Activated T-cell treated with anti-CD3 and anti-CD28 coated beads, Interleukin-2, amount 50 U/mL, for 48 hours (primary cell): ENCODE measurements at places on chromosomes 11 and 22.

DNA sequence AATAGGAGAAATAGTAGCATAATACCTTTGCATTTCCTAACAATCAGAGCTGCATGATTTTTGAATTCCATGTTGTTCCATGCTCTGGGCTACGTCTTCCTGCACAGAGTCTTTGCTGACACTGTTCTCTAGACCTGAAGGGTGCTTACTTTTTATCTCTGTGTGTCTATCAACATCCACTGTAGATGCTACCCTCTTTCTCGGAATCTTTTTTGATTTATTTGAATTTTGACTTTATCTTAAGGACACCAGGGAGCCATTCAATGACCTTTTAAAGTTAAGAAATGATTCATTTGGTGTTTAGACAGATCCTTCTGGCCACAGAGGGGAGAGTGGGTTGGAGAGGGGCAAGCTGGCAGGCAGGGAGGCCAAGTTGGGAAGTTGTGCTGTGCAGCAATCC lies 90.1 kb downstream of the LDLRAD3 start:
- no peak for DNase-seq

GRCh38 chr11:128471138-128471661 lies 116.2 kb downstream of the ETS1 start:
- peak; percentile 61 for DNase-seq

GRCh38 chr22:46712288-46712687 lies 25.8 kb downstream of the CERK start:
- no peak for DNase-seq

DNA sequence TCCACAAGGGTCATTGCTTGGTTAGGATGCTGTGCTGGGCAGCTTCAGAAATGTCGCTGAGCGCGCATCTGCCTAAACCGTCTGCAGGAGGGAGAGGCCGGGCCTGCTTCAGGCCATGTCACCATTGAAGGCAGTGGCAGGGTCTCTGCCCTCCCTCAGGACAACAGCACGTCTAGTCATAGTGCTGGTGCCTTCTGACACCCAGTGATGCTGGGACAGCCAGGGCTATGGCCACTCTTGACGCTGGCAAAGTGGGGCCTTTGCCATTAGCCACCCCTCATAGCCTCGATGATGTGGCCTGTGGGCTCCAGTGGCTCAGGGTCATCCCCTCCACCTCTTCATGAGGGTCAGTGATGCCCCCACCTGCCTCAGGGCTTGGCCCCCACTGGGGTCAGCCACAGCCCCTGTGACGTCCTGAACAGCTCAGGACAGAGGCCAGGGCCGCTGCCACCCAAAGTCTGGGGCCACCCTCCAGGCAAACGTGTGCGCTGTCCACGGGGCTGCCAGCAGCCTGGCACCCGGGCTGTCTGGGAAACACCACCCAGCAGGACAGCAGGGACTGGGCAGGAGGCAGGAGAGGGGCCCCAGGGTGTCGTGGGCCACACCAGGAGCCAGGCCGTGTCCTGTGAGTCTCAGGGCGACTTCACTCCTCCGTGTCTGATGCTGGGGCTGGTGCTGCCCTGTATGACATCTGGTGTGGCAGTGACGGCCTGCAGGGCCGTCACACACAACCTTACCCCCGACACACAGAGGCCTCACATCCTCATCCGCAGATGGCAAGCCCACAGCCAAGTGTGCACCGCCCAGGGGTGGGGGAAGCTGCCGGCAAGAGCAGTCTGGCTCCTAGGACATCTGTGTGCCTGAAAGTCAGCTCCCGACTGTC lies 42.5 kb downstream of the CERK start:
- no peak for DNase-seq

DNA sequence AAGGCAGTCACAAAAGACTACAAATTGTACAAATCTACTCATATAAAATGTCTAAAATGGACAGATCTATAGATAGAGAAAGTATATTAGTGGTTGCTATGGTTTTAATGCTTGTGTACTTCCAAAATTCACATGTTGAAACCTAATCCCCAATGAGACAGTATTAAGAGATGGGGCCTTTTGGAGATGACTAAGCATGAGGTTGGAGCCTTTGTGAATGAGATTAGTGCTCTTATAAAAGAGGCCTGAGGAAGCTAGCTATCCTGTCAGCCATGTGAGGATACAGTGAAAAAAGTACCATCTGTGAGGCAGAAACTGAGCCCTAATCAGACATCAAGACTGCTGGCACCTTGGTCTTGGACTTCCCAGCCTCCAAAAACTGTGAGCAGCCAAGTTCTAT lies 82.6 kb downstream of the CYP2R1 start:
- no peak for DNase-seq

GRCh38 chr11:76602431-76602861 lies 68.1 kb downstream of the LRRC32 start:
- DNase-seq = no peak

- DNase-seq = no peak
Measured at GRCh38 chr11:2964782-2965181, 27.3 kb downstream of the NAP1L4 start.
